ENCODE measurements at places on chromosomes 7 and 10.

GRCh38 chr10:88545359-88545758 lies 37.8 kb downstream of the RNLS start:
- no peak for DNase-seq

GRCh38 chr10:31419394-31420063 lies 100.5 kb downstream of the ZEB1 start:
- no peak for DNase-seq

DNA sequence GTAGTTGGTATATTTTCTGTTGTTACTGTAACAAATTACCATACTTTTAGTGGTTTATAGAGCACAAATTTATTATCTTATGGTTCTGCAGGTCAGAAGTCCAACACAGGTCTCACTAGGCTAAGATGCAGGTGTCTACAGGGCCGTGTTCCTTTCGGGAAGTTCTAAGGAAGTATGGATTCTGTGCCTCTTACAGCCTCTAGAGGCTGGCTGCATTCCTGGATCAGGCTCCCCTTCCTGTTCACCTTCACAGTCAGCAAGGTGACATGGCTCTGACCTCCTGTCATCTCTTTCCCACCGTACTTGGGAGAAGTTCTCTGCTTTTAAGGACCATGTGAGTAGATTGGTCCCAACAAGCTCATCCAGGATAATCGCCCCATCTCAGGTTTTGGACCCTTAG lies 37.3 kb downstream of the BMPR1A start:
- DNase-seq: no peak

DNA sequence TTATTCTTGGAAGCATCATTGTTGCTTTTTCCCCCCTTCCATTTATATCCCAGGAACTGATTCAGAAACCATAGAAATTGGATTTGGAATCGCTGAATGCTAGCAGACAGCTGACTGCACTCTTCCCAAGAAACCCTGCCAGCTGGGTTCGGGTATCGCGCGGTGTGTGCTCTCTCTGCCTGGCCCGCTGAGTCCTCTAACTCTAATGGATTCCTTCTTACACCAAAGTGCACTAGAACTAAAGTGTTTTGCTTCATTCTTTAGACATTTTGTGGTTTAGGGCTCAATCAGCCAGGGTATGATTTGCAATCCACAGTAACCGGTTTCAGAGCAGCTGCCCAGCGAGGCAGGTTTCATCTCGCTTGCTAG lies 92.2 kb downstream of the EGFR start:
- no peak for DNase-seq

- peak; percentile 75 for DNase-seq
Measured at GRCh38 chr10:69413221-69413865, 3.4 kb downstream of the TACR2 start.

GRCh38 chr7:17682586-17682985 lies 257.7 kb downstream of the SNX13 start:
- no peak for DNase-seq

DNA sequence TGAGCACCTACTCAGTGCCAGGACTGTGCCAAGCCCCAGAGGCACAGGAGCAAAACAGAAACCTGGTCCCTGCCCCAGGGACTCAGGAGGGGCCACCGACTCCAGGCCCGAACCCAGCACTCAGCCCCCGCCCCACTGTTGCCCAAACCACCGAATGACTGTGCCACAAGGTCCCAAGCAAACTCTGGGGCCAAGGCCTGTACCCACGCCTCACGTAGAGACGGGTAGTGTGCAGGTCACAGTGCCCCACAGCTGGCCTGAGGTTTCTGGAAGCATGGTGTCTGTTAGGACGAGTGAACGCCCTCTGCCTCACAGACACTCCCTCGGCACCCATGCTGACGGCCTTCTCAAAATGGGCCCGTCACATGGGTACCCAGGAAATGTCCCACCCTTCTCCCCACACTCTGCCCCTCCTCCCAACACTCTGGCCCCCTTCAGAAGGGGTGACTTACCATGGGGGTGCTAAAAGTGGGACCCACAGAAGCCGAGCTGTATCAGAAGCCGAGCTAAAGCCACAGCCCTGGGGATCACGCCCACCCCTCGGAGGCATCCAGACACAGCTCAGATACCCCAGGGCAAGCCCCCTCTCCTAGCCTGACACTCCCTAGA lies 44.2 kb downstream of the CTBP2 start:
- DNase-seq: no peak

All from ecto neural progenitor cell (in vitro differentiated cells).